ENCODE measurements at places on chromosomes 4 and X. TPM values are rescaled to one million over a fixed set of nuclear protein-coding genes. Genes with fewer than 3 reads are reported as not detected.

Gene FAM47A
- not detected for total RNA-seq

Gene WDFY3
- 21.2 TPM for total RNA-seq

Gene DNAAF6
- not detected for total RNA-seq

Gene PPARGC1A
- total RNA-seq, result 0.15 TPM

Gene KCTD8
- not detected for total RNA-seq

Gene PCYT1B
- total RNA-seq, result 3.2 TPM

Gene ADH4
- total RNA-seq, result not detected

Measured in bronchus fibroblast of lung (primary cell).